ENCODE measurements at places on chromosomes 1 and 21.

- no peak for DNase-seq
These were observed 317.6 kb upstream of the PROX1 start for GRCh38 chr1:213669964-213670691.

DNA sequence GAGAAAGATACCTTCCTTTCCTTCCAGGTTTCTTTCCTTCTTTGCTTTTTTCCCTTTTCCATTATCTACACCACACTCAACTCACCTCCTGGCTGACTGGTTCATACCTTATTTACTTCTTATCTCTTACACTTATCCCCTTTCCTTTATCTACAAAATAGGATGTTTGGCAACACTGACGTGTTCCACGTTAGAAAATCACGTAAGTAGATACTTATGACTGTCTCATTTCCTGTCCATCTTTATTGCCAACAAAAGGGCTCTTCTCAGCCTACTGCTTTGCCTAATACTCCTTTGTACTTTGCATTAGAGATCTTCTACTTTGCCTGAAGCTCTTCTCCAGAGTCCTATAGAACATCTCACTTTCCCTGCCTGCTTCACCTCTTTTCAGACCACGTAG lies 25.1 kb downstream of the SYNJ1 start:
- no peak for DNase-seq

DNA sequence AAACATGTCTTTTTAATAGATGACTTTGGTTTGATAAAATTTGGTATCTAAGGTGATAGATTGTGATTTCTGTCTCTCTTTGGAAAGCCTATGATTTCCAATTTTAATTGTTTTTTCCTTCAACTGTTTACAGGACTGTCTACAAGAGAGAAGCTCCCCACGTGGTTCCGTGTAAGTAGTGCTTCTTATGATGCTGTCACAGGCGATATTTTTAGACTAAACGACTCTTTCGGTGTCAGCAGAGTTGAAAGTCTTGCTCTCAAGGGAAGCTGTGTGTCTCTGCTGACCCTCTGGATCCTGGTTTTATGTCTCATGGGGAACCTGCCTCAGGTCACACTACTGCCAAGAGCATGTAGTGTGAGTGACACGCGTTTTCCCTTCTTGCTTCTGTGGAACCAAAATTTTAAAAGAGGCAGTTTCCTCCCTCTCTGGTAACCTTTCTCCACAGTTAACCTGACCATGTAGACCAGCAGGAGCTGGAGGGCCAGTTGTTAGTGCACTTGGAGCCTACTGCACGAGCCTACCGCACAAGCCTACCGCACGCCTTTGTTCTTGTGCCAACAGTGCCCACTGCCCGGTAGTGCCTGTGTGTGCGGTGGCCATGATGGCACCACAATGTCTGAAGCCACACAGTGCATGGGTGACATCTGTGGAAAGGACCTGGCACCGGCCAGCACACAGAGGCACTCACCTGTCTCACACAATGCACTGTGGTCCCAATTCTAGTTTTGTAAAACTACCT lies 91.9 kb downstream of the PCBP3 start:
- DNase-seq = no peak

DNA sequence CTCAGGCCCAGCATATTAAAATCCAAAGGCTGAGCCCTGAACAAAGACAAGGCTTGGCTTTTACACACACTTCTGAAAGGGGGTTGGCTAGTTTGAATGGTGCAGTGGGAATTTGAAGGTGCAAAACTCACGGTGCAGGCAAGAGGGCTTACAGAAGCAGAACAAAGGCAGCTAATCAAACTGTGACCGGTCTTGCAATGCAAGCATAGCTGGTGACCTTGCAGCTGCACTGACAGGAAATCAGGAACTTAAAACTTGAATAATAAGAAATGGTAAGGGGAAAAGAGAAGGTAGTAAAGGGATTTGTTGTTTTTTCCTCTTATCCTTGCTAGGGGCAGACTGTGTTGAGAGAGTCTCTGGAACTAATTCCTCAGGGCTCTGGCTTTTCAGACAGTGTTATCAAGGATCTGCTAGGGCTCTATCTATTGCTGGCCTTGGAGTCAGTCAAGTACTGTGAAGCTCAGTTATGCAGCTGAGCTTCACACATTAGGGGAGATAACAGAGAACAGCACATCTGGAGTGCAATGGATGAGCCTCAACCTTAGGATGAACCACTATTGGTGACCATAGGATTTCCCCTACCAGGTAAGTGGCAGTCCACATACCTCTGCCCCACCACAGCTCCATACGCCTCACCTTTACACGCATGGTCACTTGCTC lies 97.6 kb downstream of the PPIAL4G start:
- no peak for DNase-seq

DNA sequence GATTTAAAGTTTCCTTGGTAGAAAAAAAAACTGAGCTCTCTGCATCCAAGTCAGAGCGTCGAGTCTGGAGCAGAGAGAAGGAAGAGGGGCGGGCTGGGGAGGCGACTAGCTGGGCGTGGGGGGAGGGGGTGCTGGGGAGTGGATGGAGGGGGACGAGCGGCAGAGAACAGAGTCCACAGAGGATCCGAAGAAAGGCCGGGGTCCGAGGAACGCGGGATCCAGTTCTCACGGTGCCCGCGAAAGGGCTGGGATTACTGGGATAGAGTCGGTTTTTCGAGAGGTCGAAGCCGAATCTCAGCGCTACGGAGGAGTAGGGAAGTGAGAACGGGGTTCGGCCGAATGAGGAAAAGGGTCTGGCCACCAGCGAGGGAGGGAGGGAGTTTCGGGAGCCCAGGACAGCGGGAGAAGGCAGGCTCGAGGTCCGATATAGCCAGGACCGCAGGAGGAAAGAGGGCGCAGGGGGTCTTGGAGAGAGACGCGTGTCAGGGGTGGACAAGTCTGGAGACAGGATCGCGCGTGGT lies 665 bp downstream of the DAB1 start:
- DNase-seq = no peak

- no peak for DNase-seq
These were observed 51.5 kb downstream of the APP start for GRCh38 chr21:26118938-26119540.

GRCh38 chr1:225881081-225881958 lies 860 bp downstream of the TMEM63A start:
- DNase-seq = peak; percentile 47

GRCh38 chr1:36464605-36465393 lies 615 bp upstream of the MRPS15 start:
- no peak for DNase-seq

DNA sequence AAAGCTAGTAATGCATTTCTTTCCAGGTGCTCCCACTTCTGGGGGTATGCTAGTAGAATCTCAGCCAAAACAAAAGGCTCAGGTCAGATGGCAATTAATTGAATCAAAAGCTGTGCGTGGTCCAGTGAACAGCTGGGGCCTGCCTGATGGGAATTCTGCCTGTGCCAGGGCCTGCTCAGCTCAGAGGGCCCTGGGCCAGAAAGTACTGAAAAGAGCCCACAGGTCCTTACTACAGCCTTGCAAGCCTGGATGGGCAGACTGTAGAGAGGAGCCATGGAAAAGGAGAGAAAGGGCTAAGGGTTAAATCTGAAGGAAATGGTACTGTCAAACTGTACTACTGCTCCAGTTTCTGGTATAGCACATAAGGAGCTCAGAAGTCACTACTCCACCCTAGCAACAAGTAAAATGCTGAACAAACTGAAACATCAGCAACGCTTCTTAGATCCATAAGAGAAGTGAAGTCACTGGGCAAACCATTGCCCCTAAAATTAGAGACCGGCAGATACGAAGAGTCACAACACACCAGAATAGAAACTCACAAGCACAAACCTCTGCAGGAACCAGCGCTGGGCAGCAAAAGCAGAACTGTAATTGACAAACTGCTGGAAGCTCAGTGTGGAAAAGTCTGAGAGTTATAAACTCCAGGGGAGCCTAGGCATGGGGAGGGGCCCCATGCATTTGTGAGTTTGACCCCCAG lies 121.1 kb upstream of the SYT6 start:
- no peak for DNase-seq

Data from activated CD8-positive, alpha-beta memory T cell treated with anti-CD3 and anti-CD28 coated beads, Interleukin-2, amount 50 U/mL, for 4 hours (primary cell).